Esophagus squamous epithelium (tissue), 5 donors: ENCODE measurements at places on chromosomes 16 and 17.

- no peak for DNase-seq
These were observed 334.1 kb downstream of the CDH13 start for GRCh38 chr16:82960918-82961317.

DNA sequence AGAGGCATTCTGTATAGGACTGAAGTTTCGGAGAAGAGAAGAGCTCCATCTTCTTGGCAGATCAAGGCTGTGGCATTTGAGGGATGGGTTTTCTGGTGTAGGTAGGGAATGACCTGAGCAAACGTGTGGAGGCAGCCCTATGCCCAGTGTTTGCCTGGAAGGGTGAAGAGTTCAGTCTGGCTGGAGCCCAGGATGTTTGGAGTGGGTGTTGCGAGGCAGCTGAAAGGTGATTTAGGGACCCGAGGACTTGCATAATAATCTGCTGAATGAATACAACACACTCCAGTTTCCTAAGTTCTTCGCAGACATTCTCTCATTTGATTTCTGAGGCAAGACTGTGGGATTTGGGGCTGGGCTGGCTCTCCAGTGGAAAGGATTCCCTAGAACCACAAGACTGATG is 186.2 kb downstream of the CYLD start:
- no peak for DNase-seq

GRCh38 chr16:27222249-27223225 is 19.2 kb downstream of the KDM8 start:
- DNase-seq, result no peak

DNA sequence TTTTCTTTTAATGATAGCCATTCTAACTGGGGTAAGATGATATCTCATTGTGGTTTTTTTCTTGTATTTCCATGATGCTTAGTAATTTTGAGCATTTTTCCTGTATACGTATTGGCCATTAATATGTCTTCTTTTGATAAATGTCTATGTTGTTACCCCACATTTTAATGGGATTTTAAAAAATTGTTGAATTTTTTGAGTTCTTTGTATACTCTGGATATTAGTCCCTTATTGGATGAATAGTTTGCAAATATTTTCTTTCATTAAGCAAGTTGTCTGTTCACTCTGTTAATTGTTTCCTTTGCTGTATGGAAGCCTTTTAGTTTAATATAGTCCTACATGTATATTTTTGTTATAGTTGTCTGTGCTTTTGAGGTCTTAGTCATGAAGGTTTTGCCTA is 79.8 kb downstream of the BCAS3 start:
- no peak for DNase-seq

- no peak for DNase-seq
These were observed 140.7 kb downstream of the IRX3 start for GRCh38 chr16:54145881-54146280.

GRCh38 chr16:57000271-57001025 is 11.1 kb downstream of the NLRC5 start:
- DNase-seq, result no peak

GRCh38 chr17:16473044-16474011 is 18.7 kb downstream of the LRRC75A start:
- DNase-seq, result no peak

- no peak for DNase-seq
These were observed 91.7 kb downstream of the TANGO6 start for GRCh38 chr16:68935008-68935407.

GRCh38 chr16:82006036-82006435 is 5.2 kb downstream of the SDR42E1 start:
- DNase-seq, result no peak

DNA sequence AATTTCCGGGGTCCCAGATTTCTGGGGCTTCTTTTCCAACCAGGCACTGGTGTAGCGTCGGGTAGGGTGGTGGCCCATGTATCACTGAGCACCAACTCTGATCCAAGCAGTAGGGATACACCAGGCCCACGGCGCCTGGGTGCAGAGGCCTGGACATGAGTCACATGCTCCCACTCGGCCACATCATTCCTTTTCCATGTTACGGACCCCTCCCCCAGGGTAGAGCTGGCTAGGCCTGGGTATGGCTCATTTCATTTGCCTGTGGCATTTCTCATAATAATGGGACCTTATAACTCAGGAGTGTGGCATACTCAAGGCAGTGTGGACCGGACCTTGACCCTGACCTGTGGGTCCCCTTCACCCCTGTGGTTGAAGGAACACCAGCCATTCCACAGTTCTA is 18.0 kb upstream of the NDRG4 start:
- DNase-seq, result no peak
